ENCODE measurements at places on chromosomes 2 and 18. TPM values are rescaled to one million over a fixed set of nuclear protein-coding genes. Genes with fewer than 3 reads are reported as not detected.

The GPR148 gene
- not detected for total RNA-seq

The ABCB11 gene
- not detected for total RNA-seq

The LYG2 gene
- total RNA-seq, result not detected

The UGT1A10 gene
- not detected for total RNA-seq

The DOK1 gene
- total RNA-seq, result 23.0 TPM

The DES gene
- total RNA-seq, result 5.0 TPM

The NEU2 gene
- not detected for total RNA-seq

The DSG1 gene
- total RNA-seq, result not detected

The MC4R gene
- 0.15 TPM for total RNA-seq

The RNF144A gene
- total RNA-seq, result 2.8 TPM

The GKN2 gene
- total RNA-seq, result not detected

The LHCGR gene
- not detected for total RNA-seq

The SMYD1 gene
- not detected for total RNA-seq

The FBXO48 gene
- total RNA-seq, result 0.30 TPM

The RAB17 gene
- total RNA-seq, result under 0.01 TPM

The ELOA2 gene
- not detected for total RNA-seq

The ACTG2 gene
- 16.5 TPM for total RNA-seq

The DCTN1 gene
- total RNA-seq, result 97.1 TPM

The IDH1 gene
- total RNA-seq, result 162 TPM

The SCN3A gene
- 0.17 TPM for total RNA-seq

The FAM228A gene
- total RNA-seq, result 1.5 TPM

All from bronchus fibroblast of lung (primary cell).